Activated T-helper 1 cell treated with anti-CD3 and anti-CD28 coated beads, Interleukin-2, amount 50 U/mL, for 16 hours (primary cell): ENCODE measurements at places on chromosomes 6 and 20.

- no peak for DNase-seq
Measured at GRCh38 chr6:142718667-142719191, 226.2 kb downstream of the HIVEP2 start.

DNA sequence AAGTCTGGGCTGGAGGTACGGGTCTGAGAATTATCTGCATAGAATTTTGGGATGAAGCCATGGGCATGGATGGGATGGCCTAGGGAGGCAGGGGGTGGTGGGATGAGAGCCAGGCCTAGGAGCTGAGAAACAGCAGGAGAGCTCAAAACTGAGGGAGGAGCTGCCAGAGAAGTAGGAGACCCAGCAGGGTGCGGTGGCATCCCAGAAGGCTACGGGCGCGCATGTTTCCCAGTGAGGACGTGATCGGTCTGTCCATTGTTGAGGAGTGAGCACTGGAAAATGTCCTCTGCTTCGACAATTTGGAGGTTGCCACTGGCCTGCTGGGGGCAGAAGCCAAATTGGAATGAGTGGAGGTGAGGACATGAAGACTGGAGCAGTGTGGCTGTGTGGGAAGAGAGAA, 14.5 kb upstream of the MROH8 start:
- DNase-seq, result no peak

DNA sequence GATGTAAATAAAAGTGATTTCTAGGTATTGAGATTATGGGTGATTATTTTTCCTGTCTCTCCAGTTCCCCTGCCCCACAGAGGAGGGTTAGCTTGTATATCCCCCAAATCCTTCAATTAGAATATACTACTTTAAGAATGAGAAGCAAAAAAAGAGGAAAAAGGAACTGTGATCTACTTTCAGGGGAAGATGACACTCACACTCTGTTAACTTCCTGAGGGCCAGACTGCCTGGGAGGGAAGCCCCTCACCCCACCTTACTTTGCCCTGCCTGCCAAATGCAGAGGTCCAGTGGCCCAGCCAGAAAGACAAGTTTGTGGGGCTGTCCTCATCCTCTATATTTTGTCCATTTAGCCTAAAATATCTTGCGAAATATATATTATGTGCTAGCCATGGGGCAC, 9.2 kb upstream of the LY86 start:
- DNase-seq, result no peak

- no peak for DNase-seq
Measured at GRCh38 chr6:85405175-85405852, 44.6 kb upstream of the NT5E start.

DNA sequence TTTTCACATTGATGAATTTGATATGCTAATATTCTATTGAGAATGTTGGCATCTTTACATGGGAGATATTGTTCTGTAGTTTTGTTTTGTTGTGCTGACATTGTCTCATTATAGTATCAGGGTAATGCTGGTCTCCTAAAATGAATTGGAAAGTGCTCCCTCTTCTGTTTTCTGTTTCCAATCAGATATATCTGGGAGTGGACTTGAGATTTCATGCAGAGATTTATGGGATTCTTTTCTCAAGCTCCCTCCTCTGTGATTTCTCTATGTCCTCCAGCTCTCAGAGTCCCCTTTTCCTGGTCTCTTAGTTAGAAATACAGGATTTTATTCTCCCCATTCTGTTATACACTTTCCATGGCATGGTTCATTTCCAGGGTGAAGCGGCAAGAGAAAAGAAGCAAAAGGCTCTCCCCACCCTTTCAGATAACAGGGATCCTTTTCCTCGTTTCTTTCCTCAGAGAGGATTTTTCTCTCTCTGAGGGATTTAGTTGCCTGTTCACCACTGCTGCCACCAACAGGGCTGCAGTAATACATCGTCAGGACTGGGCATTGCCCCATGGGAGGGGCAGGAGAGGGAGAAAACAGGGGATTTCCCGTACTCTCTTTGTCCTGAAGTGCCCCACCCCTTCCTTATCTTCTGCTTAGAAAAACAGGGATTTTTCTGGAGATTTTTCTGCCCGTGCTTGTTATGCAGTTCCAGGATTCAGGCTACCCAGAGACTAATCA, 59.3 kb upstream of the STMND1 start:
- no peak for DNase-seq

GRCh38 chr6:98830146-98830545, 4.2 kb upstream of the POU3F2 start:
- DNase-seq, result no peak

DNA sequence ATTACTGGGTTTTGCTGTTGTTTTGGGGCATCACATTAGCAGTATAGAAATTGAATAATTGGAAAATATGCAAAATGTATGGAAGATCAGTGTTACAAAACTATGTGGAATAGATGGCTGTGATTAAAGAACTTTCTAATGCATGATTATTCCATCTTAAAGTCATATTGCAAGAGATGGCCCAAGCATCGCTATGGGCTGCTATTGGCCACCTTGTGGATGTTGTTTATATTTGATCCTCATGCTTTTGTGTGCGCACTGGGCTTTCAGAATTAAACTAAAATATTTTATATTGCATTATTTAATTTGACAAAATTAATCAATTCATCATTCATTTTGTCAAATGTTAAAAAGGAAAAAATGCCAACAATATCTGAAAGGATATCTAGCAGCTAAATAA, 16.1 kb upstream of the HMGN3 start:
- no peak for DNase-seq

- DNase-seq, result no peak
Measured at GRCh38 chr20:23222531-23223200, 127.9 kb upstream of the NXT1 start.

- DNase-seq, result no peak
Measured at GRCh38 chr6:73943411-73943810, 247.4 kb downstream of the CD109 start.

DNA sequence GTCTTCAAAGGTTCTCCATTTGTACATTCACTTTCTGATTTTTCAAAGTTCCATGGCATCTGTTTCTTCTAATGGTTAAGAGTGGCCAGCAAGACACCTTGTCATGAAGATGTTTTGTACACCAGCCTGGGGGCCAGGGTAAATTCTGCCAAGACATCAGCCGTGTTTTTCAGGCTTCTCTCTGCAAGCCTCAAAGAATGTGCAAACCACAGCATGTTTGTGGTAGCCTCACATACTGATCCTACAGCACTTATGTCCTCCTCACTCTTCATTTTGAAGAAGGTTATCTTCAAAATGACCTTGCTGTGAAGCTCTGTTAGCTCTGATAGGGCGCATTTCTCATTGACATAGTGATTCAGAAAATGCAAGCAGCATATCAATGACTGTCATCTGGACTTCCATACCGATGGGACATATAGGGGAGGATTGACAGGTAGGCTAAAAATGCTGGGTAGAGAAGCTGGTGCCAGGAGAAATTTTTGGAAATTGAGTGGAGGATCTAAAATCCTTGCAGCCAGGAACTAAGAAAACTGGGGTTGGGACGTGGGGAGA, 59.3 kb upstream of the SPTLC3 start:
- DNase-seq, result no peak

DNA sequence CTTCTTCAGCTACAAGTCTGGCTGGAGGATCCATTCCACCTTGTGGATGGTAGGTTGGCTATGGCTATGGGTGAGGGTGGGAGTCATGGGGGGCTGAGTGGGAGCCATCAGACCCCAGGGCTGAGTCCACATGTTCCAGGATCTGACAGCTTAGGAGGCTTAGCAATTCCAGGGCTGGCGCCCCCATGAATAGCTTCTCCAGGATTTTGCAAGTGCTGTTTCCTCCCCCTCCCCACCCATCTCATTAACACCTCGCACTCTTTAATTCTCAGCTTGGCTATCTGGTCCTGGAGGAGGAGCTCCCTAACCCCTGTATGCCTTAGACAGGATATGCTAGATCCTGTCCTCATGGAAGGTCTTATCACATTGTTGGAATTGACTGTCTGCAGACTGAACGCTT, 39.0 kb upstream of the ANGPT4 start:
- DNase-seq, result no peak

GRCh38 chr20:36632487-36633284, 13.3 kb downstream of the SLA2 start:
- DNase-seq, result no peak

- DNase-seq, result no peak
Measured at GRCh38 chr6:3861424-3861823, 12.3 kb downstream of the FAM50B start.

GRCh38 chr6:148044921-148045320, 297.7 kb upstream of the SASH1 start:
- DNase-seq, result no peak

DNA sequence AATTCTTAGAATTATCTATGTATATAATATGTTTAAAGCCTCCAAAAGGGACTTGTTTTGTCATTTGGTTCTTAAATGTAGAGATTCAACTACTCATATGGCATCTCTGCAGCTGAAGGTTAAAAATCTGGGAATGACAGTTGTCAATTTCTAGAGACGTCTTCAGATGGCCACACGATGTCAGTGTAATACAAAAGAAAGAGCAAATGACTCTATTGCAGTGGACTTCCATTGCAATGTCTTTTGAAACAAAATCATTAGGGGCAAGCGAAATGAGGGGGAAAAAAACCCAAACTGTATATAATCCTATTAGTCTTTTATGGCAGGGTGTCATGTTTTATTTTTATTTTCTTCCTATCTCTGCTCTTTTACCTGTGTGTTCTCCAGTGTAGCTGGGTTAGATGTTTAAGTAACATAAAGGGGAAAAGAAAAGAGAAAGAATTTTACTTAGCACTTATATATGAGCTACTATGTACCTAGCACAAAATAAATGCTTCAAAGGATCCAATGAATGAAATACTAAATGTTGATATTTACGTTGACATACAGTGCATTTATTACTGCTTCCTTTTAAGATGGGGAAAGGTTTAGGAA, 26.2 kb downstream of the CCN2 start:
- DNase-seq, result no peak

- DNase-seq, result no peak
Measured at GRCh38 chr6:17098538-17098937, 3.3 kb upstream of the STMND1 start.

- no peak for DNase-seq
Measured at GRCh38 chr20:58555078-58555765, 40.0 kb upstream of the APCDD1L start.

- no peak for DNase-seq
Measured at GRCh38 chr6:89045011-89045387, 35.6 kb upstream of the PNRC1 start.

GRCh38 chr6:148460876-148461646, 118.4 kb downstream of the SASH1 start:
- DNase-seq, result no peak

- DNase-seq, result no peak
Measured at GRCh38 chr6:3227363-3228045, at the start of gene TUBB2B. TSS of gene TUBB2B (minus strand) at chr6:3227653. CDS start at chr6:3227543, 110 bp downstream.
